ENCODE measurements at places on chromosomes 6 and 20.

- no peak for DNase-seq
These were observed 53.5 kb downstream of the CARMIL1 start for GRCh38 chr6:25332655-25333071.

DNA sequence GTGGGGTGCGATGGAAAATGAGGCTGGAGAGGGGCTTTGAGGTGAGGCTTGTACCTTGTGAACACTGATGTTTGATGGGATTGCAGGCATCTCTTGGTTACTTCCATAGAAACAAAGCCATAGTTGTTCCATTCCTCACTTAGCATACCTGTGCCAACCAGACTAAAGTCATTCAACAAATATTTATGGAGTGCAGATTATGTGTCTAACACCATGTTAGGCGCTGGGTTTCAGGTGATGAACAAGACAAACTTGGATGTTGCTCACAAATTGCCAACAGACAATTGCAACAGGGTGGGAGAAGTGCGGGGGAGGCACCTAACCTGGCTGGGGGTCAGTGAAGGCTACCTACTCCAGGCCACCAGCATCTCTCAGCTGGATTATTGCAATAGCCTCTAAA, 1.5 kb downstream of the TTPAL start:
- DNase-seq = no peak

- DNase-seq = no peak
These were observed 211.4 kb downstream of the ARHGAP18 start for GRCh38 chr6:129498541-129498940.

DNA sequence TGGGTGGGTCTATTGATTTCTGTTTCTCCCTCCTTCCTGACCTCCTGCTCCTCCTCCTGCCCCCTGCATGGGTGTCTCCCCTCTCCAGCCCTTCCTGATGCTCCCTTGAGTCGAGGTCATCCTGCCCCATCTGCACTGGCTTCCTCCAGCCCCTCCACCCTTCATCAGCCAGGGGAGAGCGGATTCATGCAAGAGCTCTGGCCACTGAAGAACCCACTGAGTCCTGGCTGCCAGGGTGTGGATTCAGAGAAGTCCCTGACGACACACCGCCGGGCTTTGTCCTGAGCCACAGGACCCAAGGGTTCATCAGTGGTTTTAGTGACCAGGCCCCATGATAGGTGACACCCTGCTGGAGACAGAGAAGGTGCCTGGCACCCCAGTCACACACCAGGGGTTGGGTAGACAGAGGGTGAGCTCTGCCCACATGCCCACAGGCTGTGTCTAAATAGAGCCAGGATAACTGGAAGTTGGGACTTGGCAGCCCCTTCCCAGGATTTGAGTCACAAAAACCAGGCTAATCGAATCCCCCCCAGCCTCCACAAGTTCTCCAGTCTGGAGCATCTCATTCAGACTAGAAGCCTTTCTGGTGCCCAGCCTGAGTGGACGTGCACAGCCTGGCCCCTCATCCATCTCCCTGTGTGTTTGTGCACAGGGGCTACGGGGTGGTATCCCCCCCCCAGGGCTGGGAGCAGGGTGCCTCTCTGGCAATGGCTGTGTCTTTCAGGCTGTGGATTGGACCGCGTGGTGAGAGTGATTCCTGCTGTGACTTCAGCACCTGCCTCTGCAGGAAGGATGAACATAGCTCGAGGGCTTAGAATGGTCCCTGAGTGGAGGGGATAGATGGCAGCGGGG, 1.2 kb downstream of the GFRA4 start:
- no peak for DNase-seq

GRCh38 chr6:78670802-78671201, 196.5 kb upstream of the IRAK1BP1 start:
- no peak for DNase-seq

- DNase-seq = no peak
These were observed 43.1 kb downstream of the SUN5 start for GRCh38 chr20:32960849-32961731.
